Stimulated activated CD4-positive, alpha-beta T cell treated with anti-CD3 and anti-CD28 coated beads, Interleukin-1b, Interleukin-23, amount 100 ng/mL, for 24 hours (primary cell): ENCODE measurements at places on chromosomes 1 and 21.

- no peak for DNase-seq
Measured at GRCh38 chr1:201224666-201225370, 34.2 kb downstream of the IGFN1 start.

GRCh38 chr1:245871915-245872314, 635.2 kb downstream of the SMYD3 start:
- DNase-seq, result no peak

DNA sequence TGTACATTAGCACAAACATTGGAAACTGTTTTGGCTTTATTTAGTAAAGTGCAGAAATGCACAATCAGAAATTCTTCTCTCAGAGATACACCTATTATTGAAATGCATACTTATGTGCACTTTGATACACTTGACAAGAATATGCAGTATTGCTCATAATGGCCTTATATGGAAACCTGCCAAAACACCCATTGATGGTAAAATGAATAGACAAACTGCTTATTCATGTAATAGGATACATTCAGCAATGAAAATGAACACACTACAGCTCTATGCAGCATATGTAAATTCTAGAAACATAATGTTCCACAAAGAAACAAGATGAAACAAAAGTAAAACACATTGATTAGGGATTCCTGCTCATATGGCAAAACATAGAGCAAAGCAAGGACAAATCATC, 223.9 kb downstream of the S1PR1 start:
- no peak for DNase-seq

DNA sequence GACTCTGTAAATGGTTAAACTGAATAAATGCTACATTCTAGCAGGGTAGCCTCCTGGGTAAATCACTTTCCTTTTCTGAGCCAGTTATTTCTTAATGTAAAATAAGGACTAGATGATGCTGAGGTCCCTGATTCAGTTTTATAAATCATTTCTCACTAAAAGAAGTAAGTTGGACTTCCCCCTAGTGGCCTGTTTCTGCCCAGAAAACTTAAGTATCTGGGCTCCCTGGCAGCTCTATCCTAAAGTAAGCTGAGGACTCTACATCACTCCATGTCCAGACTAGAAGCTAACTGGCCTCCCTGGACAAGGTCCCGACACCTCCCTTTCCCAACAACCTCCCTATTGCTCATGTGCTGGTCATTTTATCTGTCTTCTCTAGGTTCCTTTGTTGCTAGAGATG, 3.0 kb downstream of the GPN2 start:
- DNase-seq, result no peak

DNA sequence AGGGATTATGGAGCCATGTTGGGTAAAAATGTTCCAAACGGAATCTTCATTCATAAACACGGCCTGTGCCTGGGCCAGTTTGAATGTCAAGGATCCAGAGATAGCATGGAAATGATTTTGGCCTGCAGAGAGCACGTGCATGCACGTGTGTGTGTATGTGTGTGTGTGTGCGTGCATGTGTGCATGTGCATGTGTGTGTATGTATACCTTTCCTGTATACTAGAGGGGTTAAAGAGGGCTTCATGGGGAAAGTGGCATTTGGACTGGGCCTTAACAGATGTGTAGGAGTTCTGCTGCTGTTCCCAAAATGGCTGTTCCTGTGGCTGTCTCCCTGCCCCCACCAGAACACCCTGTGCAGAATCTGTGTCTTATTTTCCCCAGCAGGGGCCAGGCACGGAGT, 21.7 kb downstream of the TTC39A start:
- no peak for DNase-seq

DNA sequence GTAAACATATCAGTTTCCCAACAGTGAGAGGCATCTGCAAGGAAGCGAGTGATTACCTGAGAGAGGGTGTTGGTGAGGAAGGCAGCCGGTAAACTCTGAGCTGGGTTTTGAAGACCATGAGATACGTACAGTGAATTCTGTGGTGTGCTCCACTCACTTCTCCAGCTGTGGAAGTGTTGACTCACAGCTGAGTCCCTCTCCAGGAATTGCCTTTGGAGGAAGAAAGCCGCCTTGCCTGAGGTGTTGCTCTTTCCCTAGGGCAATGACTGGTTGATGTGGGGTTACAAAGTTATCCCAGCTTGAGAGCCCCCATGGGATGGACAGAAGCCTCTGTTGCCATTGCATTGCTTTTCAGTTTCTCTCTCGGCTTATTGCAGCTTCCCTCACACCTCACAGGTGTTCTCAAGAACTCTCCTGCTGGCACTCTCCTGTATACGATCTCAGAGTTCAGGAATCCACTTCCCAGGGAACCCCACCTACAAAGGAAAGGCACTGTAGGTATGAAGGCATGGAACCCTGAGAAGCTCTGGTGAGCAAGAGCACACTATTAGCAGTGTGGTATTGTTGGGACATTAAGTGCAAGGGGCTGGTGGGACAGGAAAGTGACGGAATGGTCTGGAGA, 10.8 kb downstream of the NHLH1 start:
- DNase-seq, result no peak

GRCh38 chr1:211737115-211738035, 62.0 kb upstream of the NEK2 start:
- no peak for DNase-seq
